Fibroblast of mammary gland (primary cell): ENCODE measurements at places on chromosomes 7 and 10.

DNA sequence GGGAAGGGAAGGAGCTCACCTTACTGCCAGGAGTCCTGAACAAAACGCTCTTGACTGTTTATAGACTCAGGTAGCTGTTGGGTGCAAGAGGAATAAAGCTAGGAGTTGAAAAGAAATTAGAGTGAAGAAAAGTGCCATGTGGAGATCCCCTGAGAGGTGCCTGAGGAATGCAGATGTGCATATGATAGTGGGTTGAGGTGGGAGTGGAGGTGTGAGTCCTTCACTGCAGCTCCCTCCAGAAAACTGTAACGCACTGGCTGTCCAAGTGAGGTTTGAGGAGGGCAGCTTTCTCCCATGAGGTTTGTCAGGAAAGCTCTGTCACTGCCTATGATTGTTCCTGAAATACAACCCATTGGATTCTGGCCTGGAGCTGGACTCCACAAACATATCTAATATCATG, 904.8 kb upstream of the POT1 start:
- no peak for DNase-seq

GRCh38 chr7:46444256-46444655, 523.2 kb upstream of the IGFBP3 start:
- DNase-seq, result peak; percentile 68

DNA sequence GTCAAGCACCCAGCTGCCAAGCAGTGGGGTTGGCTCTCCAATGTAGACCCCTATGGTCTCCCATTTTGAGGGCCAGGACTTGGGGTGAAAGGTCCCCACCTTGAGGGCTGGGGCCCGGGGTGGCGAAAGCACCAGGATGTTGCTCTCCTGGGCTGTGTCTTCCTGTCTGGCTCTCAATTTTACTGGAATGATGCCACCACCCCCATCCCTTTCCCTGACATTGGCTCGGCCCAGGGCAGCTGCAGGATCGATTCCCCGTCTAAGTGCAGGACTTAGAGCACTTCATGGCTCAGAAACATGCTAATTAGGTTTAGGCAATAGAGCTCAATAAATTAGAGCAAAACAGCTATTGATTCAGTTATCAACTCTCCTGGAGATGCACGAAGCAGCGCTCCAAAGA, 27.0 kb upstream of the HSPA12A start:
- no peak for DNase-seq

DNA sequence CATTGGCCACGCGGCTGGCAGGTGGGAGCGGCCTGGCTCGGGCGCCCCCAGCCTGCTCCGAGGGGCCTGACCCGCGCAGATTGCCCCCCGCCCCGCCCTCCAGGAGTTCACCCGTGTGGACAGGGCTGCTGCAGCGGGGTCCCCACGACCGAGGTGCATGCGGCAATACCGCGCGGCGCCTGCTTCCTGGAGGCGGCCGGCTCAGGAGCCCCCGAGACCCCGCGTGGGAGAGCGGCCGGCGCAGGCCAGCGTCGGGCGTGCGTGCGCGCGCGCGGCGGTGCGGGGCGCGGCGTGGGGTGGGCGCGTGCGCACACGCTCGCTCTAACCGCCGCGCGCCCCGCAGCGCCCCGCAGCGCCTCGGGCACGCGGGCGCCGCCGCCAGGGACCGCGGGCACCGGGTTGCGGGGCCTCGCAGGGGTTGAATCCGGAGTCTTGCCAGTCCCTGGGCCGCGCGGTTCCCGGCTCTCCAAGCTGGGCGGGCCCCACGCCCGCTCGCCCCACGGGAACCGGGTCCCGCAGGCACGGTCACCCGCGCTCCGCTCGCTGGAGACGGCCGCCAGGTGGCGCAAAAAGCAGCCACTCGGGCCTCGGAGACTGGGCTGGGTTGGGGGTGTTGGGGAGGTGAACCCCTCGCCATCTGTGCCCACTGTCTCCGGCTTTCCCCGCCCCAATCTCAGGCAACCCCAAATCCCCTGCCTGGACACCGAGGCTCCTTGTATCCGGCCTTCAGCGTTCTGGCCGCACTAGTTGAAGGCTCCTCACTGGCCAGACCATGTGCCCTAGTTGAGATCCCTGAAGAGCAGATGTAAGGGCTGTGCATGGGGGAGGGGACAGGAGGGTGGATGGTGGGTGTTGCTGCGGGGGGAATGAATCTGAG, 1.3 kb upstream of the ACHE start:
- no peak for DNase-seq

DNA sequence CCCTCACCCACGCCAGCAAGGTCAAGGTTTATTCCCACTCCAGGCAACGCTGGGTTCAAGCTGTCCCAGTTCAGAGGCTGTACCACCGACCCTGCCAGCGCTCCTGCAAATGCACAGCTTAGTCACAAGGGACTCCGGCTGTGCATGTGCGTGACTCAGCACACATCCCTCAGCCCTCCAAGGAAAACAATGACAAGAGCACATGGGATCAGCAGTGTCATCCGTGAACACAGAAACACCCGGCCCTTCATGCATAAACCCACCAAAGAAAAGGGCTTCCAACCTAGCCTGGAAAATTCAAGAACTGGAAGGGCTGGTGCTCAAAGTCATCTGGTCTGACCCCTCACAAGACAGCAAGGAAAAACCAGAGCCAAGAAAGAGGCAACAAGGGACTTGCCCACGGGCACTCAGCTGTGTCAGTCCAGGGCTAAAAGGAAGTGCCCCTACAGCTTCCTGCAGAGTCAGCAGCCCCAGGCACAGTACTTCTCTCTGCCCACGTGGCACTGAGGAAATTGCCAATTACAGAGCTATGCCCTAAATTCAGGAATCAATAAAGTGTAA, 106.1 kb downstream of the KCNMA1 start:
- peak; percentile 89 for DNase-seq

DNA sequence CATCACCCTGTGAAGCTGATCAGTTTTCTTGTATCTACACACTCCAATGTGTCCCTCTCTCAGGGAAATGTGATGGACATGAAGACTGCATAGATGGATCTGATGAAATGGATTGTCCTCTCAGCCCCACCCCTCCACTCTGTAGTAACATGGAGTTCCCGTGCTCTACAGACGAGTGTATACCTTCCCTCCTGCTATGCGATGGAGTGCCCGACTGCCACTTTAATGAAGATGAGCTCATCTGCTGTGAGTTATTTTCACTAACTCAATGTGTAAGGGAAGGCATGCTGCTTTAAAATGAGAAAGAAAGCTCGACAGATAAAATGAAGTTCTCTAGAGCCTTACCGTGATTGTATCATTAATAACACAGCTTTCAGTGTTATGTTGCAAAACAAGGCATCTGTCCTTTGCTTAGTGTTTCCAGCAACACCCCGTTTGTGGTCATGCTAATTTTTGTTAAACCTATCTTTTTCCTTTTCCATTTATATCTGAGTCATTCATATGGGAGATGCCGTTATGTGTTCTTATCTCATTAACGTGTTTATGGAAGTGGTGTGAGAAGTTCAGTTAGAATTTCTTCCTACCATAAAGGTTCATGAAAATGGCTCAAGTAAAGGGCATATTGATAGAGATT, 220.9 kb upstream of the PLXDC2 start:
- DNase-seq, result no peak

DNA sequence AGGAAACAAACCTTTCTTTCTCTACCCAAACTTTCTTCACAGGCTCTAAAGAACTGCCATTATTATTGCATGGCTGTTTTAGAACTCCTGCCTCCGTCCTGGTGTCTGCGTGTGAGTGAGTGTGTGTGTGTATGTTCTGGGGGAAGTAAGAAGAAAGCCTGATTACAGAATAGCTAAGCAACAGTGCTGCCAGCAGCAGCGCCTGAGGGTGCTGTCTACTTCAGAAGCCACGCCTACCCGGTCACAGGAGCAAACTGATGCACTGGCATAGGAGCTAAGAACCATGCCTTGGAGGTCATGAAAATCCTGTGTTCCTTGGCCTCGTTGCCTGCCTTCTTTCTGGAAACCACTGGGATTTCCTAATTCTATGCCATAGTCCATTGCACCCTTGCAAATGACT, 25.2 kb downstream of the LIPK start:
- no peak for DNase-seq

- DNase-seq, result no peak
Observed at GRCh38 chr7:31028006-31028405, 24.1 kb upstream of the ADCYAP1R1 start.

- no peak for DNase-seq
Observed at GRCh38 chr10:36003031-36003600, 361.0 kb upstream of the FZD8 start.

- no peak for DNase-seq
Observed at GRCh38 chr10:5078547-5079180, 15.6 kb upstream of the AKR1C3 start.

- no peak for DNase-seq
Observed at GRCh38 chr7:25250386-25250785, 22.1 kb upstream of the NPVF start.

- DNase-seq, result peak; percentile 16
Observed at GRCh38 chr10:2882628-2883027, 184.7 kb upstream of the PFKP start.

DNA sequence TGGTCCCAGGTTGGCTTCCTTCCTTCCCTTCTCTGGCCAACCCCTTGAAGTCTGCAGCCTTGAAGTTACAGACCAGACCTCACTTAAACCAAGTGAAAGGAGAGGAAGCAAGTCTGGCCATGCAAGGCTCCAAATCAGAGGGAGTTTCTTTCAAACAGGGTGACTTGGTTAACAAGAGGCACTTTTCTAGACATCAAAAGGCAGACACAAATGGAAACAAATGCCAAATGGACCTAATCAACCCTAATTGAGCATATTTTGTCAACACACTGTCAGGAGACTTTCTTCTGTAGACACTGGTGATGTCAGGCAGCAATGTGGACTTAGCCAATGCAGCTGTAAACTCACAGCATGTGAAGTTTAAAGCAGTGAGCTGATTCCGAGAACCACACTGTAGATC, 282.7 kb upstream of the FZD8 start:
- no peak for DNase-seq

- DNase-seq, result no peak
Observed at GRCh38 chr10:23829556-23829955, 379.4 kb upstream of the KIAA1217 start.

GRCh38 chr7:17983221-17984062, 43.1 kb upstream of the SNX13 start:
- no peak for DNase-seq

DNA sequence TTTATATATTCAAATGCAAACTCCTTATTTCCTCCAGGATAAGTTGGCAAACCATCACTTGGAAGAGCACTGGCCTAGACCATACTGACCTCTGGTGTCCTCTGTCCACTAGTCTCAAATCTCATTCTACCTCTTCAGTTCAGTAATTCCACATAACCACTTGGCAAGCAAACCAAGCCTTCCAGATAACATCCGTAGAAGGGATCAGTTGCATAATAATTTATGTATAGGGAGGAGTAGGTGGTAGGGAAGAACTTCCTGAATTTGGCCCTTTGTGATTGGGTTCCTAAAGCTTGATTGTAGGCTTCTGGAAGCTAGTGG, 55.0 kb downstream of the WAC start:
- peak; percentile 76 for DNase-seq

DNA sequence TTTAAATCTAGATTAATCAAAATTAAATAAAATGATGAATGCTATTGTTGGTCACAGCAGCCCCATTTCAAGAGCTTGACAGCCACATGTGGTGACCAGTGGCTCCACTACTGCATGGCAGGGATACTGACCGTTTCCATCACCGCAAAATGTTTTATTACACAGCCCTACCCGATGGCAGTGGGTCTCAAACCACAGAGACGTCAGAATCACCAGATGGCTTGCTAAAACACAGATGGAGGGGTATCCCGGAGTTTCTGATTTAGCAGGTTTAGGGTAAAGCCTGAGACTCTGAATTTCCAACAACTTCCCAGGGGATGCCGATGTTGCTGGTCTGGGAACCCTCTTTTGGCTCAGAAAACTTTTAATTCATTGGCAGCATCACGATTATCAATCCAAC, 47.9 kb downstream of the RSU1 start:
- no peak for DNase-seq

DNA sequence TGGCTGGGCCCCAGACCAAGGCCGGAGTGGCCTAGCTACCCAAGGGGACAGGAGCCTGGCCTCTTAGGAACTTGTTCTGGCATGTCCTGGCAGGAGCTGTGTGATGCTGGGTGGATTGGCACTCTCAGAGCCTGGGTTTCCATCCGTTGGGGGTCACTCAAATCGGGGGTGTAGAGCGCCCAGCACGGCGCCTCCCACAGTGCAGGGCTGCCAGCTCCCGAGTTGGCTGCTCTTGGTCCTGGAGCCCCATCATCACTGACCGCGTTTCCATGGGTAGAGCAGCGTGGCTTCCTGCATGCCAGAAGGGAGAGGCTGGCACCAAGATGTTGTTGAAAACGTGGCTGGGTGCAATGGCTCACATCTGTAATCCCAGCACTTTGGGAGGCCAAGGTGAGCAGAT, 70.3 kb downstream of the UNCX start:
- DNase-seq, result no peak

DNA sequence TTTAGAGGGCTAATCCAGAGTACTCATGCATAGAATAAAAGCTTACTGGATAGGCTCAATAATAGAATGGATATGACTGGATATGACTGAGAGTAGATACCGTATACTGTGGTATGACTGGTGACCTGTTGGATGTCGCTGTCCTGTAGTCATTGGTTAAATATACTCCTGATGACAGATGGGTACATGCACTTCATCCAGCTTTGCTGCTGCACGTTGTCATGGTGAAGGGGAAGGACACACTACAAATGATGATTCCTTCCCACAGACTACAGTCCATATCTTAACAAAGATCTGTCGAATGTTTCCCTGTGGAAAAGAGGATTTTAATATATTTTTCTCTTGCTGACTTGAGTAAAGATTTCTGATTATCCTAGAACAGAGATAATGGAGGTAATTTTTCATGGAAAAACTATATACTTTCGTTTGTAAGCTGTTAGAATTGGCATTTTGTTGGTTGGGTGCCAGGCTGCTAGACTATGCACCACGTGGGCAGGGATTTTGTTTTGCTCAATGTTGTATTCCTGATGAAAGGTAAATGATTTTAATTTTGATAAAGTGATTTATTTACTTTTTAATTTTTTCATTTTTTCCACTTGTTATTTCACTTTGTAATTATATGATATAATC, 97.3 kb downstream of the PPP1R9A start:
- no peak for DNase-seq

DNA sequence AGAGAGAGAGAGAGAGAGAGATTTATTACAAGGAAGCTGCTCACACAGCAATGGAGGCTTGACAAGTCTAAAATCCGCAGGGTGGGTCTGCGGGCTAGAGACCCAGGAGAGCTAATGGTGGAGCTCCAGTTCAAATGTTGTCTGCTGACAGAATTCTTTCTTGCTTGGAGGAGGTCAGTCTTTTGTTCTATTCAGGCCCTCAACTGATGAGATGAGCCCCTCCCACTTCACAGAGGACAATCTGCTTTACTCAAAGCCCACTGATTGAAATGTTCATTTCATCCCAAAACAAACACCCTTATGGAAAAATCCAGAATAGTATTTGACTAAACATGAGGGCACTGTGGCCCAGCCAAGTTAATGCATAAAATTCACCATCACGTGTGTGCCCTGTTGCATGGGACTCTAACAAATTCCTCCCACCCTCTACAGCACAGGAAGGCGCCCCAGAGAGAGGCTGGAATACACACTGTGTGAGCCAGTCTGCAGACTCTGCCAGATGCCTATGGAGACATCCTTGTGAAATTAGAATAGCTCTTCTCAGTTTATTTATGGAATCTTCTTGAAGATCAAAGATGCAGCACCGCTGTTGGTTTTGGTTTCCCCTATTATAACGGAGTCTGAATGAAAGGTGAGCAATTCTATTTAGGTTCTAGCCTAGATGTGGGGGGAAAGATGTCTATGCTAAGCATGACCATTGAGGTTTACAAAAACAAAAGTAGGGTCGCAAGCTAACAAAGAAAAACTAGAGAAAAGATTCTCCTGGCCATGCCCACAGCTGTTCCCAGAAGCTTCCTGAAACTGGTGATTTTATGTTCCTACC, 123.0 kb upstream of the SFMBT2 start:
- DNase-seq, result no peak
